ENCODE measurements at places on chromosomes 12 and 14. TPM values are rescaled to one million over a fixed set of nuclear protein-coding genes. Genes with fewer than 3 reads are reported as not detected.

Gene BCL2L2
- 4.1 TPM for total RNA-seq

Gene DEPDC4
- 1.3 TPM for total RNA-seq

- DNase-seq, result no peak
Observed at GRCh38 chr14:99388286-99388685, 92.4 kb downstream of the SETD3 start.

Gene BCL2L14
- total RNA-seq, result 13.9 TPM

DNA sequence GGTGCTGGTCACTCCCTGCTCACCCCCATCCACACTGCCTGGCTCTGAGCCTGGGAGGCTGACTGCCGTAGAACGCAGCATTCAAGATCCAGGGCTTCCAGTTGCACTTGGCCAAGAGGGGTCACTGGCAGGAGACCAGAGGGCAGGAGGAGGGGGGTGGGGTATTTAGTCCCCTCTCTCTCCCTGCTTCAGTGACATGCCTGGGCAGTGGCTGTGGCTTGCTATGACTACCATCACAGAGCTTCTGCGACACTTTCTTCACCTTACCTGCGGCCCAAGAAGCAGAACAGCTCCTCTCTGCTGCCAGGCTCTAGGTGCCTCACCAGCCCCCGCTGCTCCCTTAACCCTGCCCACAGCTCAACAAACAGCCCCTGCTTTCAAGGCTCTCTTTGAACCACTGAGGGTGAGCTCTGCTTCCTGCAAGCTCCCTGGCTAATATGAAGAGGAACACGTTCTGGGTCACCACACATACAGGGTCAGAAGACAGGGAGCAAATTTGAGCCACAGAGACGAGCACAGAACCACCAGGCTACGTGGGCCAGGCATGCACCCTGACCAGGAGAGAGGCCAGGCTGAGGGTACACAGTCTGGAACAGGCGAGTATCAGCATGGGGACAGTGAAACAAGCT, 55.7 kb downstream of the ITPK1 start:
- no peak for DNase-seq

GRCh38 chr12:70178038-70178437, 65.2 kb upstream of the CNOT2 start:
- DNase-seq, result no peak

DNA sequence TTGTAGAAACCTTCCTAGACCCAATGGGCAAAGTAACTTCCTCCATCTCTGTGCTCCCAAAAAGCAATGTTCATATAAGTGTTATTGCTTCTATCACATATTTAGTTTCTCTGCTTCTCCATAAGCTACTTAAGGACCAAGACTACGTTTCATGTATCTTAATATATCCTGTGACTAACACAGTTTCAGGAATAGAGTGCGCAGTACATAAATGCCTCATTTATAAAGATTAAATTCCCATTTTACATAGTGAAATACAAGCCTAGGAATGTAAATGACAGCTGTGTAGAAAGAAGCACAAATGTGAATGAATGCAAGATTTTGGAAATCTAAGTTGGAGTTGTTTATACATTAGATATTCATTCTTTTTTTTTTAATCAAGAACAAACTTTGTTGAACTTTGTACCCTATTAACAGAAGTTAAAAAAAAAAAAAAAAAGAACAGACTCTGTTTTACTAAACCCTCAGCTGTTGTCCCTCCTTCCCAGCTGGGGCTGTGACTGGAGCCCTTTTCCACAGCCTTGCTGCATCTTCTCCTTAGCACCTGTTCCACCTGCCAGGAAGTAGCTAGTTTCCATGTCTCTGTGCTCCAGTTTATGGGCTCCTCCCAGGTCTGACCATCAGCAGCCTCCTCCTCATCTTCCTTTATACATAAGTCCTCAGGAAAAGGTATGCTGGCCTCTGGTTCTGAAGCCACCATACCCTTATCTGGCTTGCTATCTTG, 7.0 kb upstream of the METTL17 start:
- DNase-seq, result no peak

- DNase-seq, result no peak
Observed at GRCh38 chr12:130591736-130592135, 124.4 kb downstream of the RIMBP2 start.

Gene KIF26A
- total RNA-seq, result 7.9 TPM

- no peak for DNase-seq
Observed at GRCh38 chr12:3246253-3246652, 169.1 kb downstream of the TSPAN9 start.

GRCh38 chr14:67357186-67357968, 2.2 kb downstream of the ATP6V1D start:
- no peak for DNase-seq

DNA sequence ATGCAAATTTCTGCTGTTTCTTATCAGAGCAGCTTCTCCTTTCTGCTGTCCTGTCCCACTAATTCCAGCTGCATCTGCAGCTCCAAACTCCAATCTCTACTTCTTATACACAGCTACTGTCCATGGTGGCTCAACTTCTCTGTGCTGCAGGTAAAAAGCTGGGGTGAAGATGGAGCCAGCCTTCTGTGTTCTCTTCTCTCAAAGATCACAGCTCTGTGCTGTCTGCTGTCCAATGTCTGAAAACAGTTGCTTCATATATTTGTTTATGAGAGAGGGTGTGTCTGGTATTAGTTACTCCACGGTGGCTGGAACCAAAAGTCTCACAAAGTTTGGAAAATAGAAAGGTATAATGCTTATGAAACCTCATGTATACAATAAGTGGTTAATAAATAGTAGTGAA, 445.8 kb upstream of the TBX3 start:
- DNase-seq, result no peak

- DNase-seq, result no peak
Observed at GRCh38 chr14:96349286-96350075, 13.7 kb downstream of the ATG2B start.

DNA sequence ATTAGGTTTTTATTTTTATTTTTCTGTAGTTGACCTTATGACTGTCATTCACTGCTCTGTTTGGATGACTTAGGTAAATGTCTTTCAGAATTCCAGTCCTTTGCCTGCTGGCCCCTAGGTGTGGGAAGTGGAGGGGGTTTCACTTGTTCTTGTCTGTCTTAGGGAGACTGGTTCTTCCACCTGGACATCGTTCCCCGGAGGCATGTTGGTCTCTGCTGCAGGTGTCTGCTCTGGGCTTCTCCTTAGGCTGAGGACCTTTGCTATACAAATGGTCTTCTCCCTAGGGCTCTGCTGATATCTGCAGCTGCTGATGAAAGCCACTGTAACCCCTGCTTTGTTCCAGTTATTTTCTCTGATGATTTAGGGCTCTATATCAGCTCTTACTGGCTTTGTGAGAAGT, 97.1 kb downstream of the OTOGL start:
- DNase-seq, result no peak

Gene KRT4
- not detected for total RNA-seq

- no peak for DNase-seq
Observed at GRCh38 chr12:103547929-103548328, 39.1 kb upstream of the STAB2 start.

- no peak for DNase-seq
Observed at GRCh38 chr12:26058818-26059217, 66.0 kb downstream of the BHLHE41 start.

GRCh38 chr12:54251667-54252284, 28.1 kb downstream of the CBX5 start:
- DNase-seq, result no peak

GRCh38 chr14:75654127-75654732, 6.4 kb downstream of the ERG28 start:
- DNase-seq, result peak; percentile 83

DNA sequence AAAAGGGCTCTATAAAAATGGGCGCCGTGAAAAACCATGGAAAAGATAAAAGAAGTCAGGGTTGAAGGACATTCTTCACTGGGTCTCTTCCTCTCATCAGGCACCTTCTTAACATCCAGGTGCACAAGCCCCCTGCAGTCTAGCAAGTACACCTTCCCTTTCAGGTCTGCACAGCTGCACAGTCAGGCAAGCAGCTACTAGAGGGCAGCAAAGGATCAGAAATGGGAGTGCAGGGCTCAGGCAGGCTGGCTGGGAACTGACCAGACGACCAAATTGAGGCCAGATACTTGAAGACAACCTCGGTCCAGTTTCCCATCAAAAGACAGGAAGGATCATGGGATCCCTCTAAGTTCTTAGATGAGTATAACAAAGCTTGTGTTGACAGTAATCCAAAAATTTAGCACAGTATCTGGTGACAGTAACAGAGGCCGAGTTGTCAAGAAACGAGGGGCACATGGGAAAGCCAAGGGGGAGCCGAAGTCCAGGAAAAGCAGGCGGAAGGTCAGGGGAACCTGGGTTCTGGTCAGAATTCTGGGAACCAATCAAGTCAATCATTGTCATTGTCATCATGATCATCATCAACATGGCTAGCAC, 10.1 kb upstream of the GRIP1 start:
- DNase-seq, result peak; percentile 29

DNA sequence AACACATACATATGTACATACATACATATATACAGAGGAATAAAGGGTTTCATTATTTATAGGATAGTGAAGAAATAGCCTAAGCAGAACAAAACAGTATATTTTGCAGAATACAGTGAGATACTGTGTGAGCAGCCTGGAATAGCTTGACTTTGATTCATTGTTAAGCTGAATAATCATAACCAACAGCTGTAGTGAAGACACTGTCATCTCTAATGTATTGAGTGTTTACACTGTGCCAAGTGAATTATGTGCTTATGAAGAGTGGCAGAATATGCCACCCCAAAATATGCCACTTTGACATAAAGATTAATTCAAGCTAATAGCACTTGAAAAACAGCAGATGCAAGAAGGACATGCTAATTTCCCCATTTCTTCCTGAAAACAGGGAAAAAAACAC, 48.2 kb upstream of the LRFN5 start:
- DNase-seq, result no peak

DNA sequence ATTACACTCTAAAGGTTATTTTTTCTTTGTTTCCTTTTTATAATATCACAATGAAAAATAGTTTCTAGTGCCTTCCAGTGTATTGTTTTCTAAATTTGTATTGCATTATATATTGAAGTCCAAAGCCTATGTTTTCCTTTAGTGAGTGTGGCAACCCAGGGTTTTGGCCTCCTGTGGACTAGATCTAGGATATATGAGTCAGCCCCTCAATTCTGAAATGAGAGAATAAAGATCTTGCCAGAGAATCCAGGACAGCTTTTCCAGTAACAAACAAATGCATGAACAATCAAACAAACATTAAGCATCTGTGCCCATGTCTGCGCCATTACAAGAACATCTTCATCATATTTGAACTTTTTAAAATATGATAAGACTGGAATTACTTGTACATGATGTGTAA, 70.7 kb upstream of the SSTR1 start:
- DNase-seq, result no peak

GRCh38 chr12:7642876-7643309, 22.8 kb downstream of the APOBEC1 start:
- peak; percentile 53 for DNase-seq

Gene DCD
- not detected for total RNA-seq

- no peak for DNase-seq
Observed at GRCh38 chr14:32542507-32542906, 213.4 kb downstream of the AKAP6 start.

- DNase-seq, result no peak
Observed at GRCh38 chr12:117101953-117102799, 3.0 kb upstream of the TESC start.

Gene PTPRR
- not detected for total RNA-seq

Gene CLEC2B
- total RNA-seq, result 79.6 TPM

Gene KRT82
- total RNA-seq, result not detected

Gene NINJ2
- total RNA-seq, result 13.5 TPM

Gene IFT43
- 6.9 TPM for total RNA-seq

- no peak for DNase-seq
Observed at GRCh38 chr14:100472094-100472455, 115.1 kb downstream of the BEGAIN start.

DNA sequence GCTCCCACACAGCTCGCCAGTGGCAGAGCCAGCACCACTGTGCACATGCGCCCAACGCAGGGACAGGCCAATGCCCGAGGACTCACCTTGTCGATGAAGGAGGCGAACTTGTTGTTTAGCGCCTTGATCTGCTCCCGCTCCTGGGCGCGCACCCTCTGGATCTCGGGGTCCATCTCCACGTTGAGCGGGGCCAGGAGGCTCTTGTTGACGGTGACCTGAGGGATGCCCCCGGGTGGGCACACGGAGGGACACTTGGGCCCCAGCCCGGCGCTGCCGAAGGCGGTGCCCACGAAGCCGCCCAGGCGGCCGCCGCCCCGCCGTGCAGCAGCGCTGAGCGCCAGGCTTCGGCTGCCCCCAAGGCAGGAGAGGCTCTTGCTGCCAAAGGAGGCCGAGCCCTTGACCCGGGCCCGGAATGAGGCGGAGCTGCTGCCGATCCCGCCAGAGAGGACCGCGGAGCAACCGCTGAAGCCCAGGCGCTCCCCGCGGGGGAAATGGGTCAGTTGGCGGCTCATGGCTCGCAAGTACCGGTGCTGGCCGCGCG, at the start of gene KRT72:
TSS of gene KRT72 (minus strand) at position 523 of the 541 bp plus-strand sequence. CDS start at position 512, 11 bp downstream.
- peak; percentile 9 for DNase-seq

DNA sequence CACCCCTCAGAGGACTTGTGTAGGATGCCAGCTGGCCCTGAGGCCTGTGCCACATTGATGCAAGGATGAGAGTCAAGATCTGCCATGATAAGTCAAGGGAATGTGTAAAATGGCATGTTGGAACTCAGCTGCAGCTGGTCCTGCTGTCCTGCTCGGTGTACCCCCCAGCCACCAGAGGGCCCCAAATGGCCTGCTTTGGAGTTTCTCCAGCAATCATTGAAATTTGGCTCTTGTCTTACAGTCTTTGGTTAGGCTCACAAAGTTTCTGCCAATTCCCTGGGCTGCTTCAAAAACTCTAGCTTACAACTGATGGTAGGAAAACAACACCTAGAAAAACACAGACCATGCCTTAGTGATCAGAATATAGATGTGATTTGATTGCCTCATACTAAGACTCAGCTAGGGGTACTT, 76.8 kb downstream of the HSD17B6 start:
- peak; percentile 38 for DNase-seq

Gene DBX2
- total RNA-seq, result not detected

Data from activated CD4-positive, alpha-beta memory T cell treated with anti-CD3 and anti-CD28 coated beads, Interleukin-2, amount 10 ng/mL, durations not matched to agents 7 days and 5 days (primary cell).